ENCODE measurements at places on chromosomes 5 and 9.

GRCh38 chr5:53929152-53929551 lies 368.7 kb downstream of the NDUFS4 start:
- DNase-seq = no peak

GRCh38 chr9:114025196-114025753 lies 52.8 kb downstream of the AMBP start:
- DNase-seq = no peak

DNA sequence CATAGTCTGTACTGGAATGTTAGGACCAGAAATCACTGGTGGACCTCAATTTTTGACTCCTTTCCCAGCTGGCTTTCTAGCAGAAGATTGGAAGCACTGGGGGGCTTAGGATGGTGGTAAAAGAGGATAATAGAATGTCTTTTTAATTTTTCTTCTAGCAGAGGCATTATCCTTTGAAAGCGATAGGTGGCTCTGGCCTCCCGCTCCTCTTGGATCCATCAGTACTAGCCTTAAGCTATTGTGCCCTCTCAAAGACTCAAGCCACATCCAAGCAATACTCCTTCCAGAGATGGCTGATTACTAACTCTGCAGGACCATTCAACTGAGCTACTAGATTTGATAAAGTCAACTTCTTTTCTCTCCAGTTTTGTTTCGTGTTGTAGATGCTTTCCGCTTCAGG lies 610.6 kb downstream of the CDH12 start:
- no peak for DNase-seq

DNA sequence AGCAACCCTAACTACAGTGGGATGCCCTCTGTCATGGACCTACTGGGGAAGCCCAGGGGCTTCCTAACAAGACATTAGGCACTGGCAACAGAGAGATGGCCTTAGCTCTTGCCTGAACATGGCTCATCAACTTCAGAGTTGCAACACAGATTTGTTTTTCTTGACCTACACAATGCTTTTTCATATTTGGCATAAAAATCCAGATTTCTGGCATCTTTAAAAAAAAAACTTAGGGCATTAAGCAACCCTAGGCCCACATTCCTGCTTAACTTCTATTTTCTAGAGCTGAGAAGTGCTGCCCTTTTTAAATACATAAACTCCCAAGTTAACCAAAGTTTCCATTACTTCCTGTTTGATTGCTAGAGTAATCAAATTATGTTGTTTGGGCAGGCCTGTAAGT lies 8.0 kb downstream of the GRIA1 start:
- no peak for DNase-seq

DNA sequence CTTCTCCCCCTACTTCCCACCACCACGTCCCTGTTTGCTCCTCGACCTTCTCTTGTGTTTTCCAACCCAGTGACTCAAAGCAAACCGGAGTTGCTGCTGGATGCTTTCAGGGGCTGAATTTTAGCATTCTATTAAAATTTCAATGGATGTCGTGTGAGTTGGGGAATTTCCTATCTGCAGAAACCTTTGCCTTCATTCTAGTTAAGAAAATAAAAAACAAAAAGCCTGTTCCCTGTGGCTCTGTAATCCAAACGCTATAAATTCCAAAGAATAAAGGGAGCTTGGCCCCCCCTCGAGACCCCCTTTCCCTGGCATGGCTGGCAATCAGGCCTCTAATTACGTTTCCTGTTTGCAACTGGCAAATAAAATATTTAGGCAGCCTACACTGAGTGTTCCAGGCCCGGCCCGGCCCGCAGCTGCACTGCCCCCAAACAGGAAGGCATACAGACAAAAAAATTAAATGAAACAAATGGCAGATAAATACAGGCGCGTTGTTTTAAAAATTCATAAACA lies 139.4 kb upstream of the PPP1R26 start:
- DNase-seq = no peak

GRCh38 chr9:68777070-68777763 lies 72.2 kb downstream of the PIP5K1B start:
- DNase-seq = no peak

GRCh38 chr9:96874201-96874785 lies 20.0 kb upstream of the ZNF782 start:
- no peak for DNase-seq

DNA sequence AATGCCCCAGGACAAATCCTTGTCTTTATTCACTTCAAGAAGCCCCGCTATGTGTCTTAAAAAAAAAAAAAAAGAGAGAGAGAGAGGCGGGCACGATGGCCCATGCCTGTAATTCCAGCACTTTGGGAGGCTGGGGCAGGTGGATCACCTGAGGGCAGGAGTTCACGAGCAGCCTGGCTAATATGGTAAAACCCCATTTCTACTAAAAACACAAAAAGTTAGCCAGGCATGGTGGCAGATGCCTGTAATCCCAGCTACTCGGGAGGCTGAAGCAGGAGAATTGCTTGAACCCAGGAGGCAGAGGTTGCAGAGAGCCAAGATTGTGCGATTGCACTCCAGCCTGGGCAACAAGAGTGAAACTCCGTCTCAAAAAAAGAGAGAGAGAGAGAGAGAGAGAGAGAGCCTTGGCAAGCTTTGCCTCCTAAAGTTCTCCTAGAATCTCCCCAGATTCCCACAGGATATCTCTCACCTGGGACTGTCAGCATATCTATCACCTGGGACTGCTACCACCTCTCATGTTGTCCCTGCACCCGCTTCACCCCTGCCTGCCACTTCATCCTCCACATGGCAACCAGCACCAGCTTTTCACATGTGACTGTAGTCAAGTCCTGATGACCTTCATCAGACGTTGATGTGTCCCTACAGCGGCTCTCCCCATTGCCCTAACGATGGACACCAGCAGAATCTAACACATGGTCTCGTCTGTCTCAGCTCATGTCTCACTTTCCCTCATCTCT lies 5.8 kb downstream of the ITK start:
- DNase-seq = no peak

GRCh38 chr5:133309984-133310621 lies 258.3 kb downstream of the HSPA4 start:
- no peak for DNase-seq

- DNase-seq = no peak
Observed at GRCh38 chr5:55520117-55520839, 14.5 kb downstream of the PLPP1 start.

- no peak for DNase-seq
Observed at GRCh38 chr9:128396970-128397613, 23.6 kb upstream of the CERCAM start.

- DNase-seq = no peak
Observed at GRCh38 chr9:72575666-72576065, 54.3 kb downstream of the TMC1 start.

DNA sequence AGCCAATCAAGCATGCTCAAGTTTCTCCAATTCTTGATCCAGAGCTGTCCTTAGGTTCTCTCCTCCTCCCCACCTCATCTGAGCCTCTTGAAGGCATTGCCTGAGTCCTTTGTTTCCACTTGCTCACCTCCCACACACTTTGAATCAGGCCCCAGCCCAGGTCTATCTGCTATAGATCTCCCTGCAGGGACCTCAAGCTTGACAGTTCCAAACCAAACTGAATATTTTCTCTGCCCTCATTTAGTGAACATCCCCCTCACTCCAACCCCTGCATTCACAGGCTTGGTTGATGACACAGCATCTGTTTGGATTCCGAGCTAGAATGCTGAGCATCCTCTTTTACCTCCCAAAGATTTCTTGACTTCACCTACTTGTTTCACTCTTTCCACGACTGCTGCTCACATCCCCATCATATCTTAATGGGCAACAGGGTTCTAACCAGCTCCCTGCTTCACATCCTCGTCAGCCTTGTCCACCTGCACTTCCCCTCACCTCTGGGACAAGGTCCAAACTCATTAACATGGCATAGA lies 474.5 kb downstream of the ZSWIM6 start:
- DNase-seq = no peak

DNA sequence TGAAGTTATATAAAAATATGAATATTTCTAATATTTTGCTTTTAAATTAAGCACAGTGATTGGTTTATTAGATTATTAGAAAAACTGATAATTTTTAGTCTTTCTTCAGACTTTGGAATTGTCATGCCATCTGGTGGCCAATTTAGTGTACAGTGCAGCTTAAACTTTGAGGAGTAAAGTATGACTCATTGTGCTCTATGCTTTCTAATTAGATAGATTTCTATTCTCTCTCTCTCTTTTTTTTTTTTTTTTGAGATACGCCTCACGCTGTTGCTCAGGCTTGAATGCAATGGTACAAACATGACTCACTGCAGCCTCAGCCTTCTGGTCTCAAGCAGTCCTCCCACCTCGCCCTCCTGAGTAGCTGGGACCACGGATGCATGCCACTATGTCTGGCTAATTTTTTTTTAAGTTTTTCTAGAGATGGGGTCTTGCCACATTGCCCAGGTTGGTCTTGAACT lies 42.1 kb upstream of the GPR21 start:
- DNase-seq = no peak

- no peak for DNase-seq
Observed at GRCh38 chr9:110056062-110056461, 151.9 kb downstream of the C9orf152 start.

DNA sequence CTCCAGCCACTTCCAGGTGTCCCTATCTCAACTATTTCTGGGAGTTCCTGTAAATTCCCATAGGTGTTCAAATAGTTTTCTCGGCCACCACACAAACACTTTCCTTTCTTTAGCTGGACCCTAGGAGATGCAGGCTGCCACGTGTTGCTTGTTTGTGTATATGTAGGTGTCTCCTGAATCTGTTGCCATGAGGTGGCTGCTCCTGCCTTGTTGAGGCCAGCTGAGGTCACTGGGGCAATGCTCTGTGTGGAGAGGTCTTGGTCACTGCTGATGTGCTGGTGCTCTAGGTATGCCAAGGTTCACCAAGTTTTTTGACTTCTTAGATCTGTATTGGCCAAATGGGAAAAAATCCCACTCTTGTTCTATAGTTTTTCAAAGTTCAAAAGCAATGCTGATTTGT lies 132.5 kb upstream of the CHD1 start:
- no peak for DNase-seq

DNA sequence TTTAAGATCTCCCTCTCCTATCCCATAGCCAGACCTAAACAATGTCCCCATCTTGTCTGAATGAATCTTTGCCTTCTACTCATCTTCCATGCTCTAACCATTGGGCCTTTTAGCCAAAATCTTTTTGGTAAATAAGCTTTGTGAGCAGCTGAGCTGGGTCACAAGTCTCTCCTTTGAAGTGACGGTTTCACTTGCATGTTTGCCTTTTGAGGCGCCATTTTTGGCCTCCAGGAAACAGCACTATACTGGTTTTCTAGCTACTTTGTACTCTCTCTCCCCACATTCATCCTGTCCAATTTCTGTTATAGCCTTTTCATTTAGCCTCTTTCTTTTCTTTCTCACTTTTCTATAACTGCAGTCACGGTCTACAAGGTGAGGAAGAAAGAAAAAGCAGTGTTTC lies 195.5 kb upstream of the C9orf72 start:
- DNase-seq = no peak

DNA sequence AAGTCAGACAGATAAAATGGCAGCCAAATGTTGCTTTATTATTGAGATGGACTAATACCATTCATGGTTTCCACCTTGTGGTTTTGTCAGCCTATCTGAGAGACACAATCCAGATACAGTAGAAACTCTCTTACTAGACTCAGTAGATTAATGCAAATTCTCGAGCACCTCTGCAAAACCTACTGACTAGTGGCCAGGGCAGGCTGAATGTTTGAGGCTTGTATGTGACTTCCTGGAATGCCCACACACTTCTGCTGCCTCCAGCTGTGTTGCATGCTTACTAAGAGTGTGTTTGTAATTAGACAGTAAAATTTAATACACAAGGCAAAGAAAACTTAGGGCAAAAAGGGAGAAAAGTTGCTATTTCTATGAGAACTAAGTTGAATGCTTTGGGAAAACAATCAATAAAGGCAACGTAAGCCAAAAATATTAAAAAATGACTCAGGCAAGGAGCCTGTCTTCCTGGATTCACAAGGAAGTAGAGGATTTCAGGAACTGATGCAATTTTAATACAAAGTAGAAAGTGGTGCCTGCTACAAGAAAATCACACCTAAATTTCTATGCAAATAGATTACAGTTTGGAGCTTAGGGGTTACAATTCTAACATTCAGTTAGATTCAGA lies 30.2 kb upstream of the CCNG1 start:
- no peak for DNase-seq

All from activated CD8-positive, alpha-beta memory T cell treated with anti-CD3 and anti-CD28 coated beads for 48 hours (primary cell).